ENCODE measurements at places on chromosomes 3 and 15.

DNA sequence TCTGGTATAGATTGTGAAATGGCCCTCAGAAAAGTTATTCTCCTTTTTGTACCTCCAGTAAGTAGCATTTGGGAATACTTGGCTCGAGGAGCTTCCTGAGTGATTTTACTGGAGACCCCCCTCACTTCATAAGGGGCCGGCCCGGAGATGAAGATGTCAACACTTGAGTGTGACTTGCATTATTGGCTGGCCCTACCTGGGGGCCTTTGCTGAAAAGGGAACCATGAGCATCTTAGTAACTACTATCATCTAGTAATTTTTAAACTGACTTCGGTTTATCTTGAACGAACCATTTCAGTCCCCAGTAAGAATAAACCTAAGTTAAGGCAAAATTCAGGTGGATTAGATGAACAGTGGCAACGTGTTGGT is 1.3 kb downstream of the FAIM start:
- DNase-seq = no peak

DNA sequence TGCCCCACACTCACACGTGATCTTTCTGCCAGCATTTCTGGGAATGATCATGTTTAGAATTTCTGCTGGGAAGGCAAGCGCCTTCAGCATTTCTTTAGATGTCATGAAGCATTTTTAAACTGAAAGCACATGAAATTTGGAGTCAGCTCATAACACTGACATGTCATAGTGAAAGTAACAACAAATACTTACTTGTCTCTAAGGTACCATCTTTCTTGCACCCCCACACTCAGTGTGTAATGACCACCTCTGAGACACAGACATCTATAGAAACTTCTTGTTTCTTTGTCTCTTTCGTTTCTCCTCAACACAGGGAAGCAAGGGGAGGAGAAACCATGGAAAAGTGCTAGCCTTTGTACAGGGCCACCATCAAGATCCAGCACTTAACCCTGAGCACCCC is 171.7 kb downstream of the RORA start:
- DNase-seq = no peak

GRCh38 chr15:75577401-75578172 is 1.5 kb downstream of the PTPN9 start:
- DNase-seq = no peak

GRCh38 chr15:80777826-80778620 is 1.1 kb upstream of the CEMIP start:
- no peak for DNase-seq

- DNase-seq = no peak
Measured at GRCh38 chr3:119433613-119434325, 29.6 kb downstream of the TMEM39A start.

DNA sequence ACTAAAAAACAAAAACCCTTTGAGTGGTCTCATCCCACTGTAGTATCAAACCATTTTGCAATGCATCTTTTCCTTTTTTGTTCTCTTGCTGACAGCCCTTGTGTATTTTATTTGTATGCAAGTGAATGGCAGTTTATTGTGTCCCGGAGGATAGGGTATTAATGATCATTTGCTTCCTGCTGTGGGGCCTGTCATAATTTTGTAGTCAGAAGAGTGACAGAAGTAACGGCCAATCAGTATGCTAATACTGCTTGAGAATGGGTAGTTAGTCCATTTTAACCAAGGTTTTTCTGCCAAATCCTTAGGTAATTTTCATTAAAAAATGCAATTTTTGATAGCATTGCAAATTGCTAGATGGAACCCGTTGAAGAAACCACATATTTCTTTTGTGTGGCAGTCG is 75.5 kb upstream of the PLSCR5 start:
- DNase-seq = no peak

DNA sequence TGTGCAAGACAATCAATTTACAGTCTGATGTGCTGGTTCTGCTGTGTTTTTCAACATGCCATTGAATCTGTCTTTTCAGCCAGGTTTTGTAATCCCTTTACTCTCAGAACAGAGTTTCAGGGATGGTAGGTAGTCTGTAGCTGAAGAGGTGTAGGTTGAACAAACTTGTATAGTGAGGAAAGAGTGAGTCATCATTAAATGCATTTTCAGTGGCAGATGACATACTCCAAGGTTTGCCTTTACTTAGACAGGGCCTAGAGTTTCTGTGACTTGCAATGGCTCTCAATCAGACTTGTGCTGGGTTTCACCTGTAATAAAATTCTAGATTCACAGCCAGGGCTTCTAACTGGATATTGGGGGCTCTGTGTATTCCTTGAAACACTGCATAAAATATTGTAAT is 94.6 kb downstream of the CYP19A1 start:
- DNase-seq = no peak

DNA sequence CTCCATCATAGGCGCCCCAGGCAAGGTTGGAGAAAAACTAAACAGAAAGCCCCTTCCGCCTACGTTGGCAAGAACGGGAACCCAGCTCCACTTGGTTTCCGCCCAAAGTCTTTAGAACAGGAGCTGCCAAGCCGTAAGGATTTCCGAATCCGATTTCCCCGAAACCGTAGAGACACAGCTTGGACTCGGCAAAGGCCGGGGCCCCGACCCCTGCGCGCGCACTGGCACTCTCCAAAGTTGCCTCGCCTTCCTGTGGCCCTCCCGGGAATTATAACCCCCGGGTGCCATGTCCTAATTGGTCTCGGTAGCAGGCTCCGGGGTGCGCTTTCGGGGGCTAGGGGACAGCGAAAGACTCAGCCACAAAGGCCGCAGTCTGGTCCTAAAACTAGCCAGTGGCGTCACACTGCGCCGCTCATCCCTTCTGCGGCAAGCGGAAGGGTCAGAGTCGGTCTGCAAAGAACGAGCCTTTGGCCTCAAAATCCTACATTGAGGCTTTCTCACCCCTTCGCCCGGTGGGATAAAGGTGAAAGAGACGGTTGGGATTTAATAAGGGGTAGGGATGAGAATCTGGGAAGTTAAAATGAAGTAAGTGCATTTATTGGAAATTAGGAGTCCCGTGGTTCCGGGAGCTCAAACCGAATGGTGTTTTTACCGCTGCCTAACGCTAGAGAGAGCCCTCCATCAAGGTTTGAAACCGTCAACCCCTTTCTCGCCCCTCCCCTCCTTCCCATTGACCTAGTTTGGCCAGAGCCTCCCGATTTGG is 6.8 kb downstream of the BCL6 start:
- peak; percentile 80 for DNase-seq

DNA sequence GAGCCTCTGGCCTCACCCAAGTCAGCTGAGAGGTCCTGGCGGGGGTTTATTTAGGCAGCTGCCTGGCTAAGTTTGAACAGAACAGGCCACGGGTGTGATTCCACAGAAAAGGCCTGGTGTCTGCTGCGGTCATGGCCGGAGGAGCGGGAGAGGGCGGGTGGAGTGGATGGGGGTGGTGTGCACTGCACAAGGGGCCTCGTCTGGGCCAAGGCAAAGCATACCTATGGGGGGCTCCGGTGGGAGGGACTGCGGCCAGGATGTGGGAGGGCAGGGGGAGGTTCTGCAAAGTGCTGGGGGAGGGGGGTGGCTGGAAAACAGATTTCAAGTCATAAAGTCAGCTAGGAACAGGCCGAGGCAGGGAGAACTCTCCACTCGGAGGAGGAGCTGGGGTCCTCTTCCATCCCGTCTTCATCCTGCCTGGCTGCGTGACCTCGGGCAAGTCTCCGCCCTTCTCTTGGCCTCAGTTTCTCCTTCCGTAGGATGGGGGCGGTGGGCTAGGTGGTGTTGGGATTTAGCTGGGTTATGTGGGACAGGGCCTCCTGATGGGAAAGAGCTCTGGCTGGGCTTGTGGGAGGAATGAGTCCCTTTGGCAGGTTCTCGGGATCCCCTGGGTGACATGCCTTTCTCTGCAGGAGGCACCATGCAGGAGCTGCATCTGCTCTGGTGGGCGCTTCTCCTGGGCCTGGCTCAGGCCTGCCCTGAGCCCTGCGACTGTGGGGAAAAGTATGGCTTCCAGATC is 878 bp downstream of the ISLR start:
- no peak for DNase-seq

GRCh38 chr3:107846279-107846852 is 244.5 kb downstream of the CD47 start:
- peak; percentile 25 for DNase-seq

DNA sequence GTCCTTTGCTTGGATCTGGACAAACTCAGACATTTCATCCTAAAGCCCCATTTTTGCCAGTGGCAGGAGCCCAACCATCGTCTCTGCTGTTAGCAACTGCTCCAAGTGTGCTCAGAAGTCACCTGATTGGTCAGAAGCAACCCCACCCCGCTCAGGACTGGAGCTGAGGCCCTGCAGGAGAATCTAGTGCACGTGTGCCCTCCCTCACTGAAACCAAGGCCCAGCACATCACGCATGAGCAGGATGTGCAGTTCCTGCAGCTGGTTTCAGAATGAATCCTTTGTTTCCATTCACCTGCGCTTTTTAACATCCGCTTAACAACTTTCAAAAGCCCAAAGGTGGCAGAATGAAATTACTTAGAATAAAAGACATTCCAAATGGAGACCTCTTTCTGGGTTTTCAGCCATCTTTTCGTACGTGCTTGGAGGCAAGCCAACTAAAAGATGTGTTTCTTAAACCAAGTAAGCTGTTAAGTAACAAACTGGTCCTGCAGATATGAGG is 81.2 kb downstream of the SRGAP3 start:
- DNase-seq = no peak

- DNase-seq = no peak
Measured at GRCh38 chr15:99496302-99496629, 69.5 kb upstream of the MEF2A start.

GRCh38 chr15:98724048-98724447 is 75.7 kb downstream of the IGF1R start:
- DNase-seq = no peak

DNA sequence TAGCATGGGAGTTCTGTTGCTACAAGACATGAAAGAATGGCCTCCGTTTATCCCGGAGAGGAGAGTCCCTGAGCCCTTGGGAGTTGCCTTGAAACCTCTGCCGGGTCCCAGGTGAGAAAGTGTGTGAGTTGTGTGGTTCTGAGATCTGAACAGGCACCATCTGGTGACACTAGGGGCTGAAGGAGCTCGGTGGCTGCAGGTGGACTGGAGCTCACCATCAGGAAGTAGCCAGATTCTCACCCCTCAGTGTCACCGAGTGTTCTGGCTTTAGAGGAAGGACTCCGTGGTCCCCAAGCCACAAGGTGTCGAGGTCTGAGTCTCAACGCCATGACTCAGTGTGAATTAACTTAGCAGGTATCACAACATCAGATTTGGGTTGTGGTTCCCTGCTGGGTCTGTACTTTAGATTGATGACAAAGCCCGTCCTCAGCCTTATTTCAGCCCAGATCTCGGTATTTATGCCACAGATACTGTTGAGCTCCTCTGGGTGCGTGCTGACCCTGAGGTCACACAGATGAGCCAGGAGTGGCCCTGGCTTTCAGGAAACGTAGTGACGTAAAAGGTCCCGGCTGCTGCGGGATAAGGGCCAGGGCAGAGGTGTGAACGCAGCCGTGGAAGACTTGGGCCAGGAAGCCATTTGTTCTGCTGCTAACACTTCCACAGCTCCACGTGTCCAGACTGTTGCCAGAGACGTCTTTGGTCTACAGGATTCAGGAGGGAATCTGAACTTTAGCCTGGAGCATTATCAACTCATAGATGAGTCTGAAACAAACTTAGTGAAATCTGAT is 54.4 kb downstream of the PGPEP1L start:
- DNase-seq = no peak

- DNase-seq = no peak
Measured at GRCh38 chr15:101242160-101242998, 9.5 kb downstream of the CHSY1 start.

GRCh38 chr3:125319765-125320164 is 55.4 kb downstream of the ZNF148 start:
- no peak for DNase-seq

- no peak for DNase-seq
Measured at GRCh38 chr3:127544803-127545201, 45.7 kb downstream of the TPRA1 start.

DNA sequence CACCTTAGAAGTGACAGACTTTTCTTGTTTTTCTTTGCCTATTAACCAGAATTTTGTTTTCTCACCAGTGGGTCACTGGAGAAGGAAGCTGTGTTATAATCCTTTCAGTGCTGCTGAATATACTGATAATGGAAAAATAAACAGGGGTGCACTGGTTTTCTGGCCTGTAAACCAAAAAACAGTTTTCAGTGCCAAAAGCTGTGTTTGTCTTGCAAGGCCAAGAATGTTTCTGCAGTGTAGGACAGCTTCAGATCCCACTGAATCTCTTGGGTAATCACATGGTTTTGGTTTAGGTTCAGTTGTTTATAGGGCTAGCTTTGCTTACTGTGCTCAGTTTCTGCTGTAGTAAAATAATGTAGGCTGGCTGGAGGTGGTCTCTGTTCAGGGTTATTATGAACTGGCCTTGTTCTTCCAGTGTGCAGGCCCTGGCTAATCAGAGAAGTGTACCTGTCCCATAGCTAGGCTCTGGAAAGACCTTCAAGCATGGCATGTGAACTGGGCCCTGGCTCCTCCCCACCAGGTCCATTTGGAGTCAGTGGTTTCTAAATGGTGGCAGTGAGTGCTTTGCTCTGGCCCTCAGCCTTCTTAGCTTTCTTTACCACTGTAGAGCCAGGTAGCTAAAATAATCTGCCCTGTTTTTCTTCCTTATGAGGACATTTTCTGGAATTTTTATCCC is 18.7 kb downstream of the PDE8A start:
- DNase-seq = no peak

DNA sequence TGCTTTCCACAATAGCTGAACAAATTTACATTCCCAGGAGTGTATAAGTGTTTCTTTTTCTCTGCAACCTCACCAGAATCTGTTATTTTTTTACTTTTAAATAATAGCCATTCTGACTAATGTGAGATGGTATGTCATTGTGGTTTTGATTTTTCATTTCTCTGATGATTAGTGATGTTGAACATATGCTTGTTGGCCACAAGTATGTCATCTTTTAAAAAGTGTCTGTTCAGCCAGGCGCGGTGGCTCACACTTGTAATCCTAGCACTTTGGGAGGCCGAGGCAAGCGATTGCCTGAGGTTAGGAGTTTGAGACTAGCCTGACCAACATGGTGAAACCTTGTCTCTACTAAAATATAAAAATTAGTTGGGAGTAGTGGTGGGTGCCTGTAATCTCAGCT is 619.3 kb downstream of the SI start:
- DNase-seq = no peak

DNA sequence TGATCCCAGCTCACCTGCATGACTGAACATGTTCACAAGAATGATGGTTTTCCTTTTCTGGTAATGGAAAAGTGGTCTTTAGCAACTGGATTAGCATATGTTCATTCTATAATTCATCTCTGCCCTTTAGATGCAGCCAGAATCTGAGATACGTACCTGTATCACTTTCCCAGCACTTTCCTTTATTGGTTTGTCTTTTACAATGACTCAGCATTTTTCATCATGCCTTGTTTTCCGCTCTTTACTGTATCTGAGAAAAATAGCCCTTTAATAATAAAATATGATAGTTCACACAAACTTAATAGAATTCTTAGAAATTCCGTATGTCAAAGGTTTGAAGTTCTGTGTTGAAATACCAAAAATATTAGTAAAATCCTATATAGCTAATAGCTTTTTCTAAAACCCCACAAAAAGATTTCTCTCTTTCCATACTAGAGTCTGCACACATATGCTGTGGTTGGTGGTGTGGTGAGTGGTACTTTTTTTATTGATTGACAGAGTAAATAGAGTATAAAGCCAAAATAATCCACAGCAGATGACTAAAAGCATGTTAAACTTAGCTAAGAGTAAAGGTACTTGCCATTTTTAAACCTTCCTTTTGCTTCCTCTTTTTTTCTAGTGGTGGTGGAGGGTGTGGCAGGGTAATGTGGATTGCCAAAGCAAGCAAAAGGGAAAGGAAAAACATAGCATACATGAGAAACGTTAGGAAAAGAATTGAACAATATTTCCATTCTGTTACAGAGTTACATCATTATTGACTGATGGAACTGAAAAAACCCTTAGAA is 328.9 kb upstream of the RBMS3 start:
- no peak for DNase-seq

GRCh38 chr3:21290557-21290956 is 460.5 kb downstream of the ZNF385D start:
- DNase-seq = no peak
